ENCODE measurements at places on chromosomes 3 and 15. TPM values are rescaled to one million over a fixed set of nuclear protein-coding genes. Genes with fewer than 3 reads are reported as not detected.

The USP50 gene
- total RNA-seq = 1.1 TPM

- DNase-seq = no peak
These were observed 54.7 kb upstream of the CD47 start for GRCh38 chr3:108145578-108145977.

The GPR87 gene
- total RNA-seq = not detected

The CACNA1D gene
- total RNA-seq = 0.45 TPM

The SCN5A gene
- total RNA-seq = 0.58 TPM

DNA sequence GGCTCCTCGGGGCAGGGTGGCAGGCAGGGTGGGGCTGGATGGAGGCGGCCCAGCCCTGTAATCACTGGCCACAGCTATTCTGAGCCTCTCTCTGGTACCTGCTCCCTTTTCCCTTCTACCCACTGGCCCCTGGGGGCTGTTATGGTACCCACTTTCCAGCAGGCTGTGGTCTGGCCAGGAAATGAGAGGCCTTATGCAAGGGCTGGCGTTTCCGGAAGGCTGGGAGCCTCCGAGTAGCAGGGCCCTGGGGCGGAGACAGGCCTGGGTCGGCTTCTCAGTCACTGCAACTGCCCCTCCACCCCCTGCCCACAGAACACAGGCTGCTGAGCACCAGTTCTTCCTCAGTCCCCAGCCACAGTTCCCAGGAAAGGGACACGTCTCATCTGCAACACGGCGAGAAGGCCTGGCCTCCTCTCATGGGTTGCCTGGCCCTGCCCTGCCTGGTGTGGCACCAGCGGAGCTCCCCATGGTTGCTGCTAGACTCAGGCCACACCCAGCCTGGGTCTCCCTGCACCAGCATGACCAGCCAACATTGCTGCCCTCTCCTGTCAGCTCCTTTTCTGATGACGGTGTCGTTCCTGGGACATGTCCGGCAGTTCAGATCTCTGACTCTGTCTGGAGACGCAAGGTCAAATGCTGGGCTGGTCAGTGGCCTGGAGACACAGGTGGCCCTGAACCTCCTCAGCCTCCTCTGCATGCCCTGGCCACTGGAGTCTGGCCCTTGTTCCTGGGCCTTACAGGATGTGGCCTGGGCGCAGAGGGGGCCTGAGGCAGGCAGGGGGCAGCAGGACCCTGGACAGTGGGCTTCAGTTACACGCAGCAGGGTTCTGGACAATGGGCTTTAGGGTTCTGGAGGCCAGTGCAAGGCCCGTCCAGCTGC lies 6.5 kb downstream of the CHST13 start:
- DNase-seq = no peak

DNA sequence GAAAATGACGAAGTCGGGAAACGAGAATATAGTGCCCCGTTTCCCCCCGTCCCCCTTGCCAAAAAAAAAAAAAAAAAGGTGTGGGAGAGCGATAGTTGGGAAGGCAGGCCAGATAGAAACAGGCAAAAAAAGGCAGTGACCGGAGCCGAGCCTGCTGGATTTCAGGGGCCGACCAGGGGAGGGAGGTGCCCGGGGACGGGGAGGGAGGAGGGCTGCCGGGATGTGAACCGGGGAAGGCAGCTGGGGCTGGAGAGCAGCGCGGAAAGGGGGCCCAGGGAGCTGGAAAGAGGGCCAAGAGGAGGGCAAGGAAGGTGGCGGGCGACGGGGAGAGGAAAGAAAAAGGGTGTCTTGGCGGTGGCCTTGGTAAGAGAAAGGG lies 837 bp downstream of the LRRN1 start:
- no peak for DNase-seq

GRCh38 chr3:102006812-102007485 lies 157.6 kb downstream of the NFKBIZ start:
- DNase-seq = no peak

GRCh38 chr3:126911162-126912026 lies 71.5 kb upstream of the PLXNA1 start:
- DNase-seq = no peak

The NANOGP8 gene
- total RNA-seq = not detected

- DNase-seq = no peak
These were observed 11.7 kb downstream of the GLYCTK start for GRCh38 chr3:52299247-52299878.

The PIERCE2 gene
- total RNA-seq = 1.3 TPM

DNA sequence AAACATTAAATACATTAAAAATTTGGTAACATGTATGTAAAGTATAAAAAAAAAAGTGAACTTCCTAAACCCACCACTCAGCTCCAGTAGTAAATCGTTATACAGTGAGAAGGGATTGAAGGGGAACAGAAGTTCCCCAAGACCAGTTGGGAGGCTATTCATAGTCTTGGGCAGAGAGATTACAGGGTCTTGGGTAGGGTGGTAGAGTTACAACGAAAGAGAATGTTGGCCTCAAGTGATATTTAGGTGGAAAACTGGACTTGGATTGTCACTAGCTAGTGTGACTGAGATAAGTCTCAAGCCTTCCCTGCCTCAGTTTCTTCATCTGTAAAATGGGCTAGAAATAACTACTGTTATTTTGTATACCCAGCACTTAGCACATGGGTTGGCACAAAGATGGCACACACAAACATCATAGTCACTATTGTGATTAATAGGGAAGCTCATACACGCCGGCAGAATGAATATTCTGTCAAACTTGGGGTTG lies 431 bp upstream of the YEATS2 start:
- DNase-seq = no peak

DNA sequence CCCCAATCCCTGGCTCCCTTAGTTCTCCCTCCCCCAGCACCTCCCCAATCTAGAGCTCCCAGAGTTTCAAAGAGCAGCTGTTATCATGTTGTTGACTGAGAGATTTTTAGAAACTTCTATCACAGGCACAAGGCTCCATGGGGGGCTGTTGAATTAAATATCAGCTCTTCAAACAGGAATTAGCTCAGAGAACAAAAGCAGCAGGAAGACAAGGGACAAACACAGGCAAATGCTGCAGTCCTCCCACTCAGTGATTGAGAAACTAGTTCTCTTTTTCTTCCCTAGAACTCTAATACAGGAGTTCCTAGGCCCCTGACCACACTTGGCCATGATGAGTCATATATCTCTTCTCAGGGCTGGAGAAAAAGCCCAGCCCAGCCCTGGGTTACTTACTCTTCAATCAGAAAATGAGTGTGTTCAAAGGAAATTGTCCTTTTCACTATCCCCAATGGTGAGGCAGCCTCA lies 262.1 kb downstream of the IGSF11 start:
- no peak for DNase-seq

Data from mesenteric fat pad (tissue), 1 donor.